GM13977 (cell line): ENCODE measurements at places on chromosomes 2 and 18.
A peak's percentile ranks its signal among the peaks of the same experiment; 100 is the strongest.

- DNase-seq: no peak
Measured at GRCh38 chr2:40480073-40480472, 28.2 kb upstream of the SLC8A1 start.

GRCh38 chr2:63124218-63124617, 73.6 kb downstream of the OTX1 start:
- DNase-seq: peak; percentile 52

GRCh38 chr2:54955358-54956110, 94.7 kb downstream of the RTN4 start:
- DNase-seq: no peak

DNA sequence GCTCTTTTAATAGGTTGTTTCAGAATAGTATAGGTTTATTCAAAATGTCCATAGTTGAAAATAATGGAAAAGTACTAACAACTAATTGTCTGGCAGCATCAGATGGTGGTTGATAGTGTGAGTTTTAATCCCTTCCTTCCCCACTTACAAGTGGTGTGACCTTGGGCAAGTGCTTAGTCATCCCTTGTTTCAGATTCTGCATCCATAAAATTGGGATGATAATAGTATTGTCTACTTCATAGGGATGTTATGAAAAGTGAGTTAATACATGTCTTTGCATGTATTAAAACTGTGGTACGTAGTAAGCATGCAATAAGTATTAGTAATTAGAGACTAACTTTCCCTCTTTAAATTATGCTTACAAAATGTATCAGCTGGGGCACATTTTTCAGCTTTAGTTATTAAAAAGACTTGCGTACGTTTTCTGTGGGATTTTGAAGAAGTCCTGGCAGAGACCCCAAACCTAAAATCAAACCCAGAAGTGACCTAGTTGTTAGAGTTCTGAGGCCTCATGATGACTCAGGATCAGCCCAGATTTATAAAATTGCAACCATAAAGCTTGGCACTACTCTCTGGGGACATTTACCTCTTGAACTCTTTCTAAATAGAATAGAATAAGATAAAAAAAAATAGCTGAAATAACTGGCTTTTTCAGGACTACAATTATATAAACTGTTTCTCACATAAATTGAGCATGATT, 8.6 kb downstream of the ITGA4 start:
- no peak for DNase-seq

- no peak for DNase-seq
Measured at GRCh38 chr2:236636714-236637470, 67.3 kb downstream of the ACKR3 start.

DNA sequence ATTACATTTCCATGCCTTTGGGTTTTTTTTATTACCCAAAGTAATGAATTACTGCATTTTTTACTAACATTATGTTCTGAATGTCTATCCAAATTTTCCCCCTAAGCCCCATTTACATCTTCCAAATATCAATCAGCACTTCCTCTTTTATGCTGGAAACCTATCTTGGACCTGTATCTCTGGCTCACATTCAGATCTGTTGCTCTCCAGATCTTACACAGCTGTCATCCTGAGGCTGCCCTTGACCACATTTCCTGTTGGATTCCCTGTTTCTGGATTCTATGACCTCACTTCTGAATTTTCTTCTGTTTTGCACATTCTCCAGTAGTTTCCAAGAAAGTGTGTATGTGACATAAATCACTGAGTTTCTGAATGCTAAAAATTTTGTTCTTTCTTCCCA, 146.7 kb downstream of the PDE1A start:
- no peak for DNase-seq

- DNase-seq: no peak
Measured at GRCh38 chr2:33927756-33928155, 328.7 kb upstream of the FAM98A start.

DNA sequence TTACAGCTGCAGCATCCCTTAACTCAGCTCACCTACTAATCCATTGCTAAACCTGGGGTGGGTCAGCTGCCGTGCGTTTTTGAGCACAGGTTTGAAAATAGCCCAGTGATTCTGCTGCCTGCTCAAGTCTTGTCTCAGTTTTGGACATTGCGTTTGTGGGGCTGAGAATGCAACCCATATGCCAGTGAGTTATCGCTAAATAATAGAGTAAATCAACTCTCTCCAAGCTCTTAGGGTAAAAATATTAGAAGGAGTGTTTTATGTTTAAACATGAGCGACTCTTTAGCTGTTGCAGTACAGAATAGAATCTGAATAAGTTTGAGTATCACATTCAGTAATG, 2.1 kb downstream of the TSHZ1 start:
- no peak for DNase-seq

DNA sequence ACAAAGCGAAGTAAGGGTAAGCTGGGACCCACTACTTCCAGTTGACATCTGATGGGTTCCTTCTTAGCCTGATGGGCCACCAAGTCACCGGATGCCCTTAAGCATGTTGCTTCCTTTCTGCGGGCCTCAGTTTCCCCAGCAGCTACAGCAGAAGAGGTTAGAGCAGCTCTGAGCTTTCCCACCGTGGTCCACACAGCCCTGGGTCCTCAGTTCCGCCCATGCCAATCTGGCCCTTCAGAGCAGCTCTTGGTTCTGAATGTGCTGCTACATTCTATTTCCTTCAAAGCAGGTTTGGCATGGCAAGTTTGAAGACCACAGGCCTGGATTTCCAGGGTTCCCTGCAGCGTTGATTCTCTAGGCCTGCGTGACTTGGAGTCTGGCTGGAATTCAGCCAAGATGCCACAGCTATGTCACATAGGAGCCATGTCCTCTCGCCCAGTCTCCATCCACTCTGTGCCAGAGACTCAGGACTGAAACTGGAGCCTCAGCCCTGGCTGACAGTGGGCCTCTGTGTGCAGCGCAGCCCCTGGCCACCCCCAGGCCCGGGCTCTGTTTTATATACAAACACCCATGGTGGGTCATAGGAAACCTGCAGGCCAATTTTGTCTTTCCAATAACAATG, 79.6 kb downstream of the TFCP2L1 start:
- DNase-seq: no peak

DNA sequence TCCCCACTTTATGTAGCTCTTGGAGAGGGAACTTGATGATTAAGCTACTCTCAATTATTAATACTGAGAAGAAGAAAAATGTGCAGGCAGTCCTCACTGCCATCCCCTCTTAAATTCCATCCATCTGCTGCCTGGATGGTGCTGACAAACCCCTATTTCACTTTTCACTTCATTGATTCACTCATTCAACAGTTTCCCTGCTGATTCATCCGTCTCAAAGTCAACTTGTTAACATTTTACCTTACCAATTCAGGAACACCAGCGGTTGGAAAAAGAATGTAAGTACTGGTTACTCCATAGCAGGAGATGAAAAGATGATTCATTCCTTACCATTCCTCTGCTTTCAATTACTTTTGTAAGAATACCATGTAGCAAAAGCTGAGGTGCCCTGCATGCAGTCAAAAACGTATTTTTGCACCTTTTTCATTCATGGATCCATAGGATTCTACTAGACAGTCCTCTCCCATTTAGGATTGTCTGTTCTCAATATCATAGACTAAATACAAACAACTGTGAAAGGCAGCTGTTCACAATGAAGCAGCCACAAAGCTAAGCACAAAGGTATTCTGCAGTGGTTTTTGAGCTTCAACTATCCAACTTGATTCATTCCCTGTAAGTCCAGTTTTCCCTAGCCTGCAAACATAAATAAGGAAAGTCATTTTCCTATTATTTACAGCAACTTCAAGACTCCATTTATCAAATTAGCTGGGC, 262.0 kb downstream of the MREG start:
- DNase-seq: no peak
